ENCODE measurements at places on chromosomes 6 and 20.
A peak's percentile ranks its signal among the peaks of the same experiment; 100 is the strongest.

DNA sequence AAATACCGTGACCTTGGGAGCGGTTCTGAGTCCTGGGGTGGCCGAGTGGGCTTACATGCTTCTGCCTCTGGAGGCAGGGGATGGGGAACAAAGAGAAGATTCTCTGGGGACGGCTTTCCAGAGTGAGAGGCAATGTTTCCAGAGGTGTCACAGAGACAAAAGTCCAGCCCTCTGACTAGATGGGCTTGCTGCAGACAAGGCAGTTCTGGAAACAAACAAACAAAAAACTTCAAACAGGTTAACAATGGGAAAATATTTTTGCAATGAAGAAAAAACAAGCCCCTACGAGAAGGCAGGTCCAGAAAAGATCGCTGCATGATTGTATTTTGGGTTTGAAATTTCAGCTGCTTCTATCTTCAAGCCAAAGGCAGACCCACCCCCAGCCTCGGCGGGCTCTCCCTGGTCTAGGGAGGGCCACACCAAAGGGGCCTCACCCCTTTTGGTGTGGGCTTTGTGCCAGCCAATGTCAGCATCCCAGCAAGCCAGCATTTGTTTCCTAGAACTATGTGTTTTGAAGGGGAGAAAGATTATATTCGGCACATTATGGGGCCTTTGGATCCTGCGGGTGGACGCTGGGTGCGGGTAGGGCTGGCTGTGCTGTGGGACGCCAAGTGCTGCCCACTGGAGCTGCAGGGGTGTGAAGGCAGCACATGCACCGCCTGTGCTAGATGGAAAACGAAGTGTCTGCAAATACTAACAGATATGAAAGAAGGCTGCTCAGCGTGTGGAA is 42.9 kb downstream of the RIOK1 start:
- DNase-seq: no peak

- DNase-seq: no peak
Measured at GRCh38 chr6:134732763-134733162, 217.1 kb downstream of the ALDH8A1 start.

DNA sequence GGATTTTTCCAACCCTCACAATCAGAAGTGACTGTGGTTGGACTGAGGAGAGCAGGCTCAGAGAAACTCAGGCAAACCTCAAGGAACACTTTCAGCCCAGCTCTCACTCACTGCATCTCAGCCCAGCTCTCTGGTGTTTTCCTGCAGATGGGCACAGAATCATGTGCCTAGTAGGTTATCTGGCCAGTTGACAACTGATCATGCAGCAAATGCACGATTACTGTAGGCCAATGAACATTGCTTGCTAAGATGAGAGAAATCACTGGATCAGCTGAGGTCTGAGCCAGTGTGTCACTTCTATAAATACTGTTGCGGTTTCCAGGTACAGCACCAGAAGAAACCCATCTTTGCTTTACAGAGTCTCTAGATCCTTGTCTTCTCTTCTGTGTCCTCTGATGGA is 540.5 kb downstream of the CD83 start:
- DNase-seq: no peak

- DNase-seq: no peak
Measured at GRCh38 chr20:53865901-53866793, 204.2 kb downstream of the BCAS1 start.

- no peak for DNase-seq
Measured at GRCh38 chr6:43355862-43356590, 13.4 kb downstream of the ZNF318 start.

DNA sequence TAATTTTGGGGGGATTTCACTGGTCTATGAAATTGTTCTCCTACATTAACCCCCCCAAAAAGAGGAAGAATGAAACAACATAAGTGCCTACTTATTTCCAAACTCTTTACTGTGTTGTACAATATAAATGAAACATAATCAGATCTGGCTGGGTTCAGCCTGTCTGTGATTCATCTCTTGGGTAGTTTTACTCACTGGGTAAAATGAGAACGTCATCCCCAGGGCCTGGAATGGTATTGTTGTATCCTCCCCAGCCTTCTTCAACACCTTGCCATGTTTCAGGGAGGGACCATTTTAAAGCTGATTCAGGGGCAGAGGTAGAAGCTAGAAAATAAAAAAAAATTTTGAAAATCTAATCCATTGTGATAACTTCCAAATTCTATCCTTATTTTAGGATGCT is 256.7 kb downstream of the PKHD1 start:
- DNase-seq: no peak

DNA sequence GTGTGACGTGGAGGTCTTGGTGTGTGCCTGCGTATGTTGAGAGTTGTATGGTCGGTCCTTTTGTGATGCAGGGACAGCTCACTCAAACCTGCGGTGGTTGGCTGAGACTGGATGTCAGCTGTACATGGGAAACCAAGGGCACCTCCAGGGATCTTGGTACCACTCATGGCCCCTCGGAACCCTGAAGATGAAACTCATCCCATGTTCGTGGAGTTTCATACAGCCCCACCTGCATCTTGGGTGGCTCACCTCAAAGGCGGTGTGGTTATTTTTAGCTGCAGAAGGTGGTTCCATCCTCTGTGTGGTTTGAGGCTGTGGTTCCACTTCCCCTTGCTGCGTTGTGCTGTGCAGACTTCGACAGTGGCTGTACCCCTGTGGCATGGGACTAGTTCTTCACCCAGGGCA is 52.6 kb upstream of the SLC22A1 start:
- peak; percentile 54 for DNase-seq

- no peak for DNase-seq
Measured at GRCh38 chr6:133977983-133978895, 25.2 kb downstream of the TBPL1 start.

DNA sequence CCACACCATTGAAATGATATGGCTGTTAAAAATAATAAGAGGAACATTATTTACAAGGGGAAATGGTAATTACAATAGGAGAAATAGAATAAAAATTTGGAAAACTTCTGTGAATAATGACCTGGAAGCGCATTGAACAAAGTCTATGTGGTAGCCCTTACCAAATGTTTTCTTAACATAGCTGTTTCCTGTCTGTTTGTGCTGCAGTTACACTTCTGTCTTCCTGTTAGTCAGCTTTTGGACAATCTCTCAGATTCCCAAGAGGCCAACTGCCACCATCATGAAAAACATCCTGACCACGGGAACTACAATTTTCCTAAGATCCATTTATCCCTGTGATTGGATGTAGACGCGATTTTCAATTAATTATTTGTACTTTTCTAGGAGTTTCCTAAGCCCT is 754.4 kb upstream of the MARCKS start:
- DNase-seq: no peak

GRCh38 chr6:36721369-36722140 is 23.9 kb downstream of the RAB44 start:
- DNase-seq: no peak

- DNase-seq: peak; percentile 40
Measured at GRCh38 chr6:118580585-118581419, 32.7 kb downstream of the PLN start.

GRCh38 chr6:82775361-82775760 is 290.3 kb downstream of the UBE3D start:
- no peak for DNase-seq

GRCh38 chr20:45867136-45867818 is 9.9 kb downstream of the ZSWIM3 start:
- no peak for DNase-seq

DNA sequence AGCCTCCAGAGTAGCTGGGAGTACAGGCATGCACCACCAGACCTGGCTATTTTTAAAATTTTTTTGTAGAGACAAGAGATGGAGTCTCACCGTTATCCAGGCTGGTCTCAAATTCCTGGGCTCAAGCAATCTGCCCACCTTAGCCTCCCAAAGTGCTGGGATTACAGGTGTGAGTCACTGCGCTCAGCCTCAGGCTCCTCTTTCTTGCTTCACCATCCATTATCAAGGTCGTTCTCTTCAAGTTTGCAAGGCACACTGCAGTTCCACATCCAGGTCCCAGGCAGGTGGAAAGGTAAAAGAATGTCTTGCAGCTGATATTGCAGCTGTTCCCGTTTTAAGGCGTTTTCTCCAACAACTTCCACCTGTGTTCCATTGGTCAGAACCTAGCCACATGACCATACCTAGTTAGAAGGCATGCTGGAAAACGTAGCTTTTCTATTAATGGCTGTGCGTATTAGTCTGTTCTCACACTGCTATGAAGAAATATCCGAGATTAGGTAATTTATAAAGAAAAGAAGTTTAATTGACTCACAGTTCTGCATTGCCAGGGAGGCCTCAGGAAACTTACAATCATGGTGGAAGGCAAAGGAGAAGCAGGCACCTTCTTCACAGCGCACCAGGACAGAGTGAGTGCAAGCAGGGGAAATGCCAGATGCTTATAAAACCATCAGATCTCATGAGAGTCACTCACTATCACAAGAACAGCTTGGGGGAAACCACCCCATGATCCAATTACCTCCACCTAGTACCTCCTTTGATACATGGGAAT is 51.7 kb downstream of the PCNA start:
- no peak for DNase-seq

- DNase-seq: no peak
Measured at GRCh38 chr20:54486585-54486984, 11.2 kb downstream of the DOK5 start.

DNA sequence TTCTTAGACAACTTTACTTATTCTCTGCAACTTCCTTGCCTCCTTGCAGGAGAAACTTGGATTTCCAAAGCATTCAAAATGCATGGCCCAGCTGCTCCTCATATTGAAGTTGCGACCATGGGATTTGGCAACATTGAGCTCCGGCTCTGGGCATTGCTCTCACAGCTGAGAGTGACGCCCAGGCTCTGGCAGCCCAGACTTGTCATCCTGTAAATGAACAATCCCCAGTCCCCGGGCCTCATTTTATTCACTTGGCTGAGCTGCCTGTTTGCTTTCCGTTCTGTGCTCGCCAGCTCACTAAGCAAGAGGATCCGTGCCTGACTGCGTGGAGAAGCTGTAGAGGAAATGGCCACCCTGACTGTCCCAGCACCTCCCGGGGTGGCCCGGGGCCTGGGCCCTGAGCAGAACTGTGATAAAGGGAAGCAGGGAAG is 119.5 kb upstream of the CD93 start:
- no peak for DNase-seq

DNA sequence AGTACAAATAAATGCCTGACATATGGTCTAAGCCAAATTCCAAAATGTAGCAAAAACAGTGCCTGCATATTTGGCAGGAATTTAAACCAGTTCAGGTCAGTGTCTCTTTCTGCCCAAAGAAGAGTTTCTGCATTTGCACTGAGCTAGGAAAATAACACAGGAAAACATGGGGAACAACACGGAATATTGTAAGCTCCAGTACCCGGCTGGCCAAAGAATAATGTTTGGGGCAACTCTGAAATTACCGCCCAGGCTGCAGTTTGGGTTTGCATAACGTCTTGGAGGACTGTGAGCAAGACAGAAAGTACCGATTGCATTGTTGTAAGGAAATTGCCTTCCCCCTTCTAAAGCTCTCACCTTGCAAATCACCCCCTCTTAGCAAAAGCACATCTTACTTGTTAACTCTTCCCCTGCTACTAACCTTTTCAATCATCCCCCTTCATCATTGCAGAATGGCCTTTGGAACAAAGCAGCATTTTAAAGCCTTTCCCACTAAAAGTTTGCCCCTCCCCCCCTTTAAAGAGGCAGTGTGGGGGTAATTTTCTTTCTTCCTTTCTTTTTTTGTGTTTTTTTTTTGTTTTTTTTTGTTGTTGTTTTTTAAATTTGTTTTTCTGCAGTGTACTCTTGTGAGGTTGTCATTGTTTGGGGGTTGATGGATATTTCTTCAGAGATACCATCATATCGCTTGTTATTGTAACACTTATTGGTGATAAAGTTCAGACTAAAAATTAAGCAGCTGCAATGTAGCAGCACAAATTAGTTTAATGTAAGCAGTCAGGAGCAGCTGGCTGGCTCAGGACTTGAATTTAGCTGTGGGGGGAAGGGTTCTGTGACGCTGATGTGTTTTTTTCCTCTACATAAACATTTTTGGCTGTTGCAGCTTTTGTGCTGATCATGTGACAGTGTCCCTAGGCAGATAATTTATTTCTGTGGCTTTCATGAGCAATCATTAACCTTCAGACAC is 100.0 kb upstream of the CITED2 start:
- peak; percentile 21 for DNase-seq

DNA sequence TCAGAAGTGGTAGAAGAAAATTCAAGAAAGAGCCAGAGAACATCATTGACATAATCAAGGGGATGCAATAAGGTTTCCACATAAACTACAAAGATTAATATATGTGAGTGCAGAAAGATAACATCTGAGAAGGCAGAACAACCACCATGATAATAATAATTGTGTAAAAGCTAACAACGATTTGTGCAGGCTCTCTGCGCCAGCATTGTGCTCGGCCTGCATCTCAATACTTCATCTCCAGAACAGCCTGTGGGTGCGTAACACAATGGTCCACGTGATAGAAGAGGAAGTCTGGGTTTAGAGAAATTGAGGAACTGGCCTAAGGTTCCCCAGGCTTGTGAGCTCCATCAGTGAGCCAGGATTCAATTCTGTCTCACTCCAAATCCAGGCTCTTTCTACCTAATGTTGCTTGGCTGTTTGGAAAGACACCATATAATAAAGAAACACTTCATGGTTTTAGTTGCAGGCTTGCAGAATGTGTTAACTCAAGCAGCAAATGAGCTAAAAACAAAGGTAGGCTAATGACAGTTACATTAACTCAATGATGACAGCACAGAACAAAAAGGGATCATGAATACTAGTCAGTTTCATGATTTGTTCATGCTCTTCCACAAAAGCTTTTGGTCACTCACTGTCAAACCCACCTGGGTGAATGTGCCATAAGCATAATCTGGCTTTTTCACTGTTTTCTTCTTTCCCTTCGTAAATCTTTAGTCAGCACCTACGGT is 71.2 kb downstream of the LY86 start:
- no peak for DNase-seq

DNA sequence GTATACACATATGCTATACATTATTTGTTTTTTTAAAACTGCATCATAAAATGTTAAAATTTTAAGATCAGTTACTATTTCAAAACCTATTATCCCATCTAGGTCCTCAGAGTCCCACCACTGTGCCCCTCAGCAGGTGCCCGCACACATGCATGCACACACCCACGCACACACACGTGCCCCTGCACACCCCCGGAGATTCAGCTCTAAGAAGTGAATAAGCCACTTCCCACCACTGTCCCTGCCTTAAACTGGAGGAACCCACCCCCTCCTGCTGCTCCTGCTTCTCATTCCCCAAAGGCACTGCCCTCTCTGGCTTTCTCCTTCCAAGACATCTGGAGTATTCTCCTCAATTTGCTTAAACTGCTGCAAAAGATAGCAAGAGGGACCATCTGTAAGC is 5.4 kb upstream of the FAM210B start:
- DNase-seq: no peak

Data from activated CD4-positive, alpha-beta T cell treated with anti-CD3 and anti-CD28 coated beads, Interleukin-2, amount 50 U/mL, for 16 hours (primary cell).